Testis (tissue), 5 donors: ENCODE measurements at places on chromosomes 1 and 21. TPM values are rescaled to one million over a fixed set of nuclear protein-coding genes. Genes with fewer than 3 reads are reported as not detected.

The SV2A gene
- total RNA-seq, result 1.7 TPM

The S100A7A gene
- total RNA-seq, result not detected

The ADCY10 gene
- total RNA-seq, result 9.4 TPM

The CDC14A gene
- total RNA-seq, result 28.3 TPM

The KCNK1 gene
- 1.8 TPM for total RNA-seq

The PPFIA4 gene
- total RNA-seq, result 27.2 TPM

The FBXO2 gene
- 17.3 TPM for total RNA-seq

- no peaks in the 10 kb centered on the region for H3K4me1 ChIP-seq
- no peak overlapping the region for H3K4me3 ChIP-seq
- DNase-seq, result no peak
- no peak overlapping the region for H3K27ac ChIP-seq
Observed at GRCh38 chr1:161054805-161055204, 9.0 kb upstream of the USF1 start.

DNA sequence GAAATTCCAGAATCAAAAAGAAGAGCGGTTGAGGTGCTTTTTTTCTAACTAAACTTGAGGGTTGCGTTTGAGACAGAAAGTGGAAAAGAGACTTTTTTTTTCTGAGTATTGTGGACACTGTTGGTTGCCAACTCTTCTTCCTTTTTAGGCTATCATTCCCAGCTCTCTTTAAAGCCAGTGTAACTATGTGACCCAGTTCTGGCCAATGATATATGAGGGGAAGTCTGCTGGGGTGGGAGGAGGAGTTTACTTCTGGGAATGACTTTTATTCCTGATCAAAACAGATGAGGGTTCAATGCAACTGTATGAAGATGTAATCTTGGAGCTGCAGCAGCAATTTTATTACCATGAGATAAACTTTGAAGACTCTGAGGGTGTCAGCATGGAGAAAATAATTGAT, 17.3 kb upstream of the NMNAT2 start:
- peak overlapping the region; percentile 11 for H3K27ac ChIP-seq
- peak; percentile 51 for DNase-seq
- H3K36me3 ChIP-seq, result no peaks in the 10 kb centered on the region
- H3K4me3 ChIP-seq, result no peak overlapping the region

DNA sequence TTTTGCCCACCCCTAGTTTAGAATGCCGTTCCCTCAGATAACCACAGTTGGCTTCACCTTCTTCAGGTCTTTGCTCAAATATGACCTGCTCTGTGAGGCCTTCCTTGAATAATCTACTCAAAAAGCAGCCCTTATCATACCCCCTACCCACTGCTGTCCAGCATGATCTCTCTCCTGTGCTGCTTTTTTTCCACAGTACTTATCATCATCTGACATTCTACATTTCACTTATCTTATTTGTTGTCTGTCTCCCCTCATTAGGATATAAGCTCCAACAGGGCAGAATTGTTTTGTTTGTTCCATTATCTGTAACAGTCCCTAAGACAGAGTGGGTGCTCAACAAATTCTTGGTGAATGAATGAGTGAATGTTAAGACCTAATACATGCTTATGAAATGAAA, 18.1 kb downstream of the USP24 start:
- no peak for DNase-seq
- no peaks in the 10 kb centered on the region for H3K27me3 ChIP-seq
- no peak overlapping the region for H3K4me3 ChIP-seq

- H3K4me1 ChIP-seq, result no peaks in the 10 kb centered on the region
- H3K4me3 ChIP-seq, result no peak overlapping the region
- H3K36me3 ChIP-seq, result no peaks in the 10 kb centered on the region
- H3K27me3 ChIP-seq, result no peaks in the 10 kb centered on the region
- DNase-seq, result no peak
Observed at GRCh38 chr1:66316464-66317247, 217.3 kb upstream of the SGIP1 start.

GRCh38 chr1:173914366-173914871, 2.7 kb downstream of the SERPINC1 start:
- H3K27ac ChIP-seq, result no peak overlapping the region
- no peaks in the 10 kb centered on the region for H3K4me1 ChIP-seq
- DNase-seq, result peak; percentile 32
- no peak overlapping the region for H3K4me3 ChIP-seq
- no peaks in the 10 kb centered on the region for H3K27me3 ChIP-seq

DNA sequence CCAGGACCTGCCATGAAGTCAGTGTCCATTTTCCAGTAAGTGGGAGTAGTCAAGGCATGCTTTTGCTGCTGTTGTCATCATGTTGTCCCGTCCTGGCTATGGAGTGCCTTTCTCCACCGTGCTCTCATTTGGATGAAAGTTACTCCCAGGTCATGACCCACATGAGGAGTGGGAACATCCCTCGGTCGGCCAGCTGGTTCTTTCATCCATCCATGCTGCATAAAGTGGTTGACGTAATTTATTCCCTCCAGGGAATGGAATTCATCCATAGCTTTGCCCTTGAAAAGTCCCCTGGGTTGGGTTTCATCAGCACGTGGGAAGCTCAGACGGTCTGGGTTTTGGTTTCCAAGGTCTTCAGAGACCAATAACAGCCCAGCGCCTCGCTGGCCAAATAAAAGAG, 11.6 kb downstream of the PLA2G2A start:
- no peak overlapping the region for H3K27ac ChIP-seq
- H3K36me3 ChIP-seq, result no peaks in the 10 kb centered on the region
- H3K27me3 ChIP-seq, result no peaks in the 10 kb centered on the region
- no peak overlapping the region for H3K4me3 ChIP-seq
- peak; percentile 49 for DNase-seq

DNA sequence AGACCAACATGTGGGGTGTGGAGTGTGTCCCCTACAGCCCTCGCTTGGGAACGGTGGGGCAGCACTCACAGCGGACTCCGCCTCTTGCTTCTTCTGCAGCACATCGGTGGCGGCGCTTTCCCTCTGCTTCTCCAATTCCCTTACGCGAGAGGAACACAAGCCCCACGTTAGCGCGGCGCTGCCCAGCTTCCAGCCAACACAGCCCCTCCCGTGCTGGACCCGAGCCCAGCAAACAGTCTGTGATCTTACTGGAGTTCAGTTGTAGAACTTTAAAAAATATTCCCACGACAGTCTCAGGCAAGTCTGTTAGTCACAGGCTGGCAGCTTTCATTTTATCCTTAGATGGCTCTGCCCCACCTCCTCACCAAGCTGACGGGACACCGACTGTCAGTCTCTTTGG, 13.6 kb downstream of the THAP3 start:
- H3K27me3 ChIP-seq, result no peaks in the 10 kb centered on the region
- DNase-seq, result peak; percentile 87
- no peaks in the 10 kb centered on the region for H3K36me3 ChIP-seq
- no peak overlapping the region for H3K4me3 ChIP-seq
- H3K4me1 ChIP-seq, result peaks cover 7% of the 10 kb centered on the region

DNA sequence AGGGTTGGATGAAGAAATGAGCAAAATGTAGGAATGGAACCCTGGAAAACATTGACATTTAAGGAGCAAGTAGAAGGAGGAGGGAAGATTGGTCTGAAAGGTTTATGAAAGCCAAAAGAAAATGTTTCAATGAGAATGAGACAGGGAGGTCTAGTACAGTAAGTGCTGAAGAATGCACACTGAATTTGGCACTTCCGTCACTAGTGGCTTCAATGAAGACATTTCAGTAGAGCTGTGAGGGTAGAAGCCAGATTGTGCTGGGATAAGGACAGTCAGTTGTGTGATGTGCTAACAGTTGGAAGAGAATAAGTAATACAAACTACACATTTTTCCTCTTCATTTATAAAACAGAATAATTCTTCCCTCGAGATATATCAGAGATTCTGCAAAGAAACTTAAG, 17.1 kb downstream of the THEM4 start:
- H3K27ac ChIP-seq, result no peak overlapping the region
- H3K36me3 ChIP-seq, result no peaks in the 10 kb centered on the region
- no peaks in the 10 kb centered on the region for H3K27me3 ChIP-seq
- DNase-seq, result no peak

DNA sequence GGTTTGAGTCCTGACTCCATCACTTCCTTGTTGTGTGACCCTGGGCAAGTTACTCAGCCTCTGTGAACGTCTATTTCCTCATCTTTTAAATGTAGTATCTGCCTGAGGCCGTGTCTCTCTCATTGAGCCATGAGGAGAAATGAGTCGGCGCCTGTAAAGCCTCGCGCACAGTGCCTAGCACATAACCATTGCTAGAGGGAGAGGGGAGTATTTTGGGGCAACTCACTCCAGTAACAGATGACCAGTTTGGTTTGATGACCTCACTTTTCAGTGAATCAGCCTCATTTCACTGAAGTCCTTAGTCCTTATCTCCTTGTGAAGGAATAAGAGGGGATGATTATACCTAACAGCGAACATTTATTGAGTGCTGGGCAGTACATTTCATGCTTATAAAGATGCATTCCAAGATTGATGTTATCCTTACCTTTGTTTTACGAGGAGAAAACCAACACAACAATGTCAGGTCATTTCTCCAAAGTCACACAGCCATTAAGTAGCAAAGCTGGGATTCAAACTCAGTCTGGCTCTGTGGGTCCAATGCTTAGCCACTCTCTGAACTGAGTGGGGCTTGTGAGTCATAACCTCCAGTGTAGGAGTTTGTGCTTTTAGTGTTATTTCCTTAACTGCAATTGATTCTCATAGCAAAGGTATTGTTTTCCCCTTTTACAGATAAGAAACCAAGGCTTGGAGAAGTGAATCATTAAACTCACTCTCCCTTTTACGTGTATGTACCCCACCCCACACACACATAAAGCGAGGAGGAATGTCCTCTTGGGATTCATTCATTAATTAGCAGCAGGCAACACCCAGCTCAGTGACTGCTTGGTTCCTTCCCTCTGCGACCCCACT, 25.9 kb downstream of the KCNC4 start:
- peaks cover 14% of the 10 kb centered on the region for H3K4me1 ChIP-seq
- no peaks in the 10 kb centered on the region for H3K27me3 ChIP-seq
- H3K27ac ChIP-seq, result no peak overlapping the region
- H3K4me3 ChIP-seq, result no peak overlapping the region

DNA sequence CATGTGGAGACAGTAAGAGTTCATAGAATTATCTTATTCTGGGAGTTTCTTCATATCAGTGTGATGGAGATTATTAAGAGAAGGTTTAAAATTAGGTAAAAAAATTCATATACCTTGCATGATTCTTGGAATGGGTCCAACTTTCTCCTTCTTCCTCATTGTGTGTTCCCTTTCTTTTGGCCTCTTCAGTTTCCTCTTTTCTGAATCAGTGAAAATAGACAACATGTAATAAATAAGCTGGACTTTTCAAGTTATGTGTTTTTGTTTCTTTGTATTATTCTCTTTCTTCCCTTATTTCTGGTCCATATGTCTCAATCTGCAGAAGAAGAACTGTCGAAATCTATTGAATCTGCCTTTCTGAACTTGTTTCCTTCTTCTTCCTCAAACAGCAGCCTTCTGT, 30.5 kb downstream of the C4BPA start:
- H3K4me3 ChIP-seq, result no peak overlapping the region
- no peaks in the 10 kb centered on the region for H3K27me3 ChIP-seq
- H3K27ac ChIP-seq, result no peak overlapping the region
- H3K4me1 ChIP-seq, result no peaks in the 10 kb centered on the region
- DNase-seq, result no peak

- DNase-seq, result peak; percentile 66
- no peaks in the 10 kb centered on the region for H3K36me3 ChIP-seq
- peak overlapping the region; percentile 95 for H3K27ac ChIP-seq
- peak overlapping the region; percentile 80 for H3K4me3 ChIP-seq
- peaks cover 5% of the 10 kb centered on the region for H3K4me1 ChIP-seq
- H3K27me3 ChIP-seq, result no peaks in the 10 kb centered on the region
Observed at GRCh38 chr1:236063919-236064673, 794 bp downstream of the NID1 start.

DNA sequence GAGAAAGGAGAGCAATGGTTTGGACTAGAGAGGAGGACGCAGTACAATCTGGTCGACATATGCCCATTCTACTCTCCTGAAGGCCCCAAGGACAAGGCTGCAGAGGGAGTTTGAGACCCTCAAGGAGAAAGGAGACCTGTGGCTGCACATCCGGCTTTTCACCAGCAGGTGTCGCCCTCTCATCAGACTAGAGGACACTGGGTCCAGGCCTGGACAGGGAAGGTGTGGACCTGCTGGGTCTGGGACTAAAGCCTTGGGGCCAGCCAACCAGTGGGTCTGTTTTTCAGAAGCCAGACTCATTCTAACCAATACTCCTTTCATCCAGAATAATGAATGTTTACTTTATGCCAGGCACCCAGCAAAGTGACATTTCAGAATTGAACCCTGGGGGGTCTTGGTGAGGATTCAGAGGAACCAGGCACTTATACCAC, 5.0 kb downstream of the SRARP start:
- H3K27me3 ChIP-seq, result no peaks in the 10 kb centered on the region
- peak; percentile 91 for DNase-seq
- H3K27ac ChIP-seq, result no peak overlapping the region

- no peak overlapping the region for H3K27ac ChIP-seq
- no peak for DNase-seq
- no peaks in the 10 kb centered on the region for H3K27me3 ChIP-seq
- H3K36me3 ChIP-seq, result no peaks in the 10 kb centered on the region
- no peak overlapping the region for H3K4me3 ChIP-seq
- no peaks in the 10 kb centered on the region for H3K4me1 ChIP-seq
Observed at GRCh38 chr21:21028275-21028820, 30.1 kb downstream of the NCAM2 start.

GRCh38 chr1:22317920-22318243, 133.8 kb upstream of the ZBTB40 start:
- DNase-seq, result no peak
- no peak overlapping the region for H3K4me3 ChIP-seq
- H3K36me3 ChIP-seq, result no peaks in the 10 kb centered on the region
- H3K4me1 ChIP-seq, result no peaks in the 10 kb centered on the region
- H3K27me3 ChIP-seq, result no peaks in the 10 kb centered on the region

- no peak for DNase-seq
- no peak overlapping the region for H3K4me3 ChIP-seq
- no peaks in the 10 kb centered on the region for H3K4me1 ChIP-seq
Observed at GRCh38 chr1:31980835-31981455, 32.7 kb upstream of the KHDRBS1 start.

GRCh38 chr1:28815533-28816185, 3.7 kb downstream of the OPRD1 start:
- no peak overlapping the region for H3K4me3 ChIP-seq
- no peaks in the 10 kb centered on the region for H3K36me3 ChIP-seq
- no peak for DNase-seq
- H3K27ac ChIP-seq, result no peak overlapping the region

- H3K36me3 ChIP-seq, result no peaks in the 10 kb centered on the region
- H3K4me1 ChIP-seq, result no peaks in the 10 kb centered on the region
- no peak for DNase-seq
- H3K27me3 ChIP-seq, result no peaks in the 10 kb centered on the region
- H3K4me3 ChIP-seq, result no peak overlapping the region
Observed at GRCh38 chr1:41424581-41425118, 59.8 kb downstream of the EDN2 start.

DNA sequence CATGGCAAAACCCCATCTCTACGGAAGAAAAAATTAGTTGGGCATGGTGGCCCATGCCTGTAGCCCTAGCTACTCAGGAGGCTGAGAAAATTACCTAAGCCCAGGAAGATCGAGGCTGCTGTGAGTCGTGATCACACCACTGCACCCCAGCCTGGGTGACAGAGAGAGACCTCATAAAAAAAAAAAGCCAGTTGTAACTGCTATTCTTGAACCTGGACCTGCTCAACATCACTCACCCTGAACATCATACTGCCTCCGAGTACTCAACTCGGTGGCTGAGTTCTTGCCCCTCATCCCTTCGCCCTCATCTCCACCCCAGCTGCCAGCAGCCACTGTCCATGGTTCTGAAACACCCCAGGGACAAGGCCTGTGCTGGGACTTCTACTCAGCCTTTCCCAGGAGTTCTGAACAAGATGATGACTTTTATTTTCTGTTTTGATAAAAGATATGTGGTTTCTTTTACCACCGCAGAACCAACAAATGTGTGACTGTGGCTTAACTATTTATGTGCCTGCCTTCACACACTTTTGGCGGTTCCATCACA, 5.4 kb upstream of the DISP3 start:
- H3K4me3 ChIP-seq, result no peak overlapping the region
- no peaks in the 10 kb centered on the region for H3K36me3 ChIP-seq
- H3K4me1 ChIP-seq, result peaks cover 3% of the 10 kb centered on the region
- H3K27ac ChIP-seq, result no peak overlapping the region
- no peaks in the 10 kb centered on the region for H3K27me3 ChIP-seq
- peak; percentile 31 for DNase-seq
